MG63 (cell line): ENCODE measurements at places on chromosomes 16 and 17.

- no peak for DNase-seq
These were observed 543 bp downstream of the TMUB2 start for GRCh38 chr17:44187131-44187899.

- DNase-seq, result no peak
These were observed 213.4 kb upstream of the GSE1 start for GRCh38 chr16:85399583-85400284.

DNA sequence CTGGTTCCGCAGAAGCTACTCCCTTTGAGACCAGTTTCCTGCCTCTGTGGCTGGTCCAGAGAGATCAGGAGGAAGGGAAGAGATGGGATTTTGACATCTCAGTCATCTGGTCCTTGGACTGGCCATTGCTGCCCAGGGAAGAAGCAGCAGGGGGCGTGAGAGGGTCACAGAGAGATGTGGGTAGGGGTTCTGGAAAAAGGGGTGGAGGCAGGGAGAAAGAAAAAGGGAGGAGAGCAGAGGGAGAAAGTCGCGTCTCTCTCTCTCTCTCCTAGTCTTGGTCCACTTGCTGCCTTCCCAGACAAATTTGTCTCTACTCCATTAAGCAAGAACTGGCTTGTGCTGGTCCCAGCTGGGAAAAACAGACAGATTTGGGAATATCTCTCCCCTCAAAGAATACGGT is 4.4 kb downstream of the SHBG start:
- DNase-seq, result peak; percentile 23

GRCh38 chr16:57513371-57514102 is 22.8 kb downstream of the CCDC102A start:
- DNase-seq, result no peak

DNA sequence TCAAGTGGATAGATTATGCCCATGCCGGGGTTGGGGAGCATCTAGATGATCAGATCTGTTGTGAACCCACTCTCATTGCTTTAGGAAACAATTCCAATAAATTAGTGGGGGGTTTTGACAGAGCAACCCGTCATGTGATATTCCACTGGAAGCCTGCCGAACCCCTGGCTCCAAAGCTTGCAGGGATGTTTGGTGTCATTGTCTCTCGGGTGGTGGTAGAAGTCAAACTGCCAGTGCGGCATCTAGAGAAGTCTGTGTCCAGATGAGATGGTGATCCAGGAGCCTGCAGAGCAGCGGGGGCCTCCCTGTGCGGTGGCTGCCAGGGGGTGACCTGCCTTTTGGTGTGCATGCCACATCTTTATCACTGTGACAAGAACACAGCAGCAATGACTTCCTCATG is 91.7 kb downstream of the SHISA6 start:
- no peak for DNase-seq

GRCh38 chr17:42698736-42699414 is 16.5 kb downstream of the CNTNAP1 start:
- peak; percentile 72 for DNase-seq

GRCh38 chr16:2587891-2588565 is 50.2 kb downstream of the PDPK1 start:
- DNase-seq, result no peak

GRCh38 chr16:87391324-87391949 is 699 bp upstream of the MAP1LC3B start:
- no peak for DNase-seq

- no peak for DNase-seq
These were observed 23.7 kb upstream of the BCO1 start for GRCh38 chr16:81214745-81215166.

DNA sequence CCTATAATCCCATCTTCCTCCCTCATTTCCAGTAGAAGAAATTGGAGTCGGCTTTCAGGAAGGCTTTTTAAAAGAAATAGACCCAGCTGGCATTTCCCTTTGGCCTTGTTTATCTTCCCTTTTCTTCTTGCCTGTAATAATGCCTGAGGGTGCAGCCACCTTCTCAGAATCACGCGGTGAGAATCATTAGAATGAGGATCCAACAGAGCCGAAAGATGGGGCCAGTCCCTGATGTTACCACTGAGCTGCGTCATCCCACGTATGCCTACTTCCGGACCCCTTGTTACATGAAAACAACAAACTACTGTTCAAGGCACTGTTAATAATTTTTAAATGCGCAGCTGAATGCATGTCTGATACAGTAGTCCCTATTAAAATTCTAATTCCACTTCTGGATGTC is 24.1 kb downstream of the SDR42E1 start:
- DNase-seq, result no peak

- DNase-seq, result no peak
These were observed 19.8 kb upstream of the ABCA5 start for GRCh38 chr17:69346766-69347165.

DNA sequence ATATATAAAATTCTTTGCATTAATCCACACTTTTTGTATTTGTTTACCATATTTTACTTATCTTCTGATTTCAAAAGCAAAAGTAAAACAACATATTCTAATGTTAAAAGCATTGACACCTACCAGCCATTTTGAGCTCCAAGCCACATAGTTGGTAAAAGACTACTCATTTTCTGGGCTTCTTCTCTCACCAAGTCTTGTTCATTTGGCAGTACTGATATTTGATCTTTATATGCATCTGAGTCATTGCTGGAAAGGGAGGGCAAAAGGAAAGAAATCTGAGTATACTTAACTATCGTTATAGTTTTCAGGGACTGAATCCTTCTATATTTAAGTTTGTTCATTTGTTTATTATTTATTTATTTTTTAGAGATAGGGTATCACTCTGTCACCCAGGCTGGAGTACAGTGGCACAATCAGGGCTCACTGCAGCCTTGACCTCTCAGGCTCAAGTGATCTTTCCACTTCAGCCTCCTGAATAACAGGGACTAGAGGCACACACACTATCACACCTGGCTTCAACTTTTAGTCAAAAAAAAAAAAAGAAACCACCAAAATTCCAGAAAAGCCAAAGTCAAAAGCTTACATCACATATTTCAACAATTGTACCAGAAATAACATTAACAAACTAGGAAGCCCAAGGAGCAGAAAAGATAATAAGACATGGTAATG is 121.0 kb upstream of the TOB1 start:
- no peak for DNase-seq

DNA sequence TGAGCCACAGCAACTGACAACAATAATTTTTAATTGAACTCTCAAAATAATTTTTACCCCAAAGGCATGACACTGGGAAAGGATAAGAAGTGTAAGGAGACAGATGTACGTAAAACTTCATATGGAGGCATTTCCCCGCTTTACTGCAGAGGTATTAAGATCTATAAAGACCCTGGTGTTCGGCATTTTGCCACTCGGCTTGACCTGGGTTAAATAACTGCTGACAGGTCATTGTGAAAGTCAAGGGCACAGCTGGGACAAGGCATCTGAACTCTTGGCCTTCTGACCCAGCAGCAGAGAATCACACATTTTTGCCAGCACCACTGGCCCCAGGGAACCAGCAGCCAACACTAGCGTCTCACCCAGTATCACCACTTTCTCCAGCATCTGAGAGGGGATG is 372.1 kb downstream of the SOX9 start:
- DNase-seq, result no peak

- DNase-seq, result peak; percentile 99
These were observed 70.5 kb downstream of the GAS7 start for GRCh38 chr17:10127819-10128425.

GRCh38 chr16:48576927-48577326 is 33.1 kb downstream of the N4BP1 start:
- DNase-seq, result no peak

GRCh38 chr16:17346621-17347569 is 123.9 kb downstream of the XYLT1 start:
- no peak for DNase-seq

GRCh38 chr16:48526958-48527331 is 83.0 kb downstream of the N4BP1 start:
- DNase-seq, result no peak

DNA sequence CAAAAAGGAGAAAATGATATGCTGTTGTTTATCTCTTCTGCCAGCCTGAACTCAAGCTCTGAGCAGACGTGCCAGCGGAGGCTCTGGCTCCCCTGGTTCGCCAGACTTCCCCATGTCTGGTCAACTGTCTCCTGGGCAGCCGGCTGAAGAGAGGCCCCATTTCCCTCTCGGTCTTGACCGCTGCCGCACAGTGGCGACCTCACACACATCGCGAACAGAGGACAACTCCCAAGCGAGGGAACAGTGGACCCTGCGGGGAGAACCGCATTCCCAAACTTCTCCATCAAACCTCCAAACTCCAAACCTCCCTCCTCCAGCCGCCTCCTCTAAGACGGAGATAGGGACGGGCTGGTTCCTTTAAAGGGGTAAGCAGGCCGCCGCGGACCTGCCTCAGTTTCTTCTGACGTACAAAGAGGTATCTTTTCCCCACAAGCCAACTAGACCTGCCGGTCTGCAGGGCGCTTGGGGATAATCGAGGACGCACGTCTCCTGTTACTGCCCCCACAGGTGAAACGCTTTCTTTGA is 24.9 kb upstream of the RFFL start:
- DNase-seq, result peak; percentile 63

- peak; percentile 66 for DNase-seq
These were observed 955 bp downstream of the ACLY start for GRCh38 chr17:41917679-41918313.

GRCh38 chr17:8105957-8106398 is 12.3 kb downstream of the ALOXE3 start:
- peak; percentile 32 for DNase-seq

DNA sequence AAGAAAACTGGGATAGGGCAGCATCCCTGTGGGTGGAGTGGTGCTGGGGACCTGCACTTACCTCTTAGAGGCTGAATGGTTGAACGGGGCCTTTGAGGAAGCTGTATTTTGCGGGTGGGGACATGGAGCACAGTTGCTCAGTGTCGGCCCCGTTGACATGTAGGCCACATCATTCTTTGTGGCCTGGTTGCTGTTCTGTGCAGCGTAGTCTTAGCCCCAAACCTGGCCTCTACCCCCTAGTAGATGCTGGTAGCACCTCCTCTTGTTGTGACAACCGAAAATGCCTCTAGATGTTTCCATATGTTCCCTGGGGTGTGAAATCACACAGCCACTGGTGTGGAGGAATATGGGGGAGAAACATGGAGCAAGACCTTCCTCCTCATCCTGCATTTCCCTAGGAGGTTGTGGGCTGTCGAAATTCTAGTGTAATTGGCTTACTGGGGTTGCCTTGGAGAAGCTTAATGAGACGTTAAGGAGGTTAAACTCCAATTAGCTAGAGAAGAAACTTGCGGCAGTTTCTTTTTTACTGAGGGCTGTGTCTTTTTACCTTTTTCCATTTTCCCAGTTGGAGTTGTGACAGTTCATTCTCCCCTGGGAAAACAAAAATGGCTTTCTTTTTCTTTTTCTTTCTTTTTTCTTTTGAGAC is 9.4 kb downstream of the ABCC1 start:
- no peak for DNase-seq

DNA sequence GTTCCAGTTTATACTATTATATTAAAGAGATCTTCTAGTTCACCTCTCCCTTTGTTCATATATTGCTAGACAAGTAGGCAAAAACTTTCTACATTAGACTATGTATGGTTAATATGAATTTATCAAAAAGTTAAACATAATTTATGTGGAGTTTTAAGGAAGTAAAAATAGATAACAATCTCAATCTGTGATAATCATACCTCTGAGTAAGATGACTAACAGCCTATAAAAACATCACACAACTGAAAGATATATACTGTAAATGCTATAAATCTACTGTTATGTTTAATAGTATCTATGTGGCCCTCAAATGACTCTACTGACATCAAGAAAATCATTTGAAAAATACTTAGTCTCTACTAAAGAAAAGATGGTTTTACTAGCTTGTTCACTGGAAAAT is 37.1 kb downstream of the AP1G1 start:
- no peak for DNase-seq
